Stomach (tissue), 19 donors: ENCODE measurements at places on chromosomes 11 and 22. TPM values are rescaled to one million over a fixed set of nuclear protein-coding genes. Genes with fewer than 3 reads are reported as not detected.

Gene OR52I2
- not detected for polyA plus RNA-seq

DNA sequence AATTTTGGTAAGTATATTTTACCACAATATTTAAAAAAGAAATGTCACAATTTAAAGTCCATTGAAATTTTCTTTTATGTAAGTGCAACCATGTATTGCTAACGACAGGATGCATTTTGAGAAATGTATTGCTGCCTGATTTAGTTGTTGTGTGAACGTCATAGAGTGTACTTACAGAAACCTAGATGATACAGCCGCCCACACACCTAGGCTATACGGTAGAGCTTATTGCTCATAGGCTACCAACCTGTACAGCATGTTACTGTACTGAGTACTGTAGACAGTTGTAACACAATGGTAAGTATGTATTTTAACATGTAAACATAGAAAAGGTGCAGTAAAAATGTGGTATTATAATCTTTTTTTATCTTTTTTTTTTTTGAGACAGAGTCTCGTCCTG lies 48.1 kb downstream of the CBL start:
- peak; percentile 7 for DNase-seq

DNA sequence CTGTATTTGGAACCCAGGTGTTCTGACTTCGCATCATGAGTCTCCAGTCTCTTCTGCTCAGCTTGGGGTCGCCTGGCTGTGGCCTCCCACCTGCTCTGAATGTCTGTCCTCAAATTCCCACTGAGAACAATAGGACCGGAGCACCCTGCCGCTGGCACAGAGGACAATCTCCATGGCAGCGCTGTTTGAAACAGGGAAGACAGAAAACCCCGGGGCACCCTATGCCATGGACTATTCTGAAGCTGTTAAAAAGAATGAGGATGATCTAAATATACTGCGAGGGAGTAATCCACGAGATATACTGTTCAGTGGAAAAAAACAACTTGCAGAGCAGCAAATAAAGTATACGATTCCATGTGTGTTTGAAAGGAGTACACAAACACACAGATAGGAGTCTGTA lies 415.6 kb upstream of the NARS2 start:
- no peak for DNase-seq

Gene PGM2L1
- 0.46 TPM for polyA plus RNA-seq

DNA sequence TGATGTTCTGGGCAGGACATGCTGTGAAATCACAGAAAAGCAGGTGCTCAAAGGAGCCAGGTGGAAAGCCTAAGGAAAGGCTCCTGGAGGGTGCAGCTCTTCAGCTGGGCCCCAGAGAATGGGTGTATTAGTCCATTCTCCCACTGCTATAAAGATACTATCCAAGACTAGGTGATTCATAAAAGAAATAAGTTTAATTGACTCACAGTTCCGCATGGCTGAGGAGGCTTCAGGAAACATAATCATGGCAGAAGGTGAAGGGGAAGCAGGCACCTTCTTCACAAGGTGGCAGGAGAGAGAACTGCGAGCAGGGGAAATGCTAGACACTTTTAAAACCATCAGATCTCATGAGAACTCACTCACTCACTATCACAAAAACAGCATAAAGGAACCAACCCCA lies 43.1 kb upstream of the DEUP1 start:
- no peak for DNase-seq

DNA sequence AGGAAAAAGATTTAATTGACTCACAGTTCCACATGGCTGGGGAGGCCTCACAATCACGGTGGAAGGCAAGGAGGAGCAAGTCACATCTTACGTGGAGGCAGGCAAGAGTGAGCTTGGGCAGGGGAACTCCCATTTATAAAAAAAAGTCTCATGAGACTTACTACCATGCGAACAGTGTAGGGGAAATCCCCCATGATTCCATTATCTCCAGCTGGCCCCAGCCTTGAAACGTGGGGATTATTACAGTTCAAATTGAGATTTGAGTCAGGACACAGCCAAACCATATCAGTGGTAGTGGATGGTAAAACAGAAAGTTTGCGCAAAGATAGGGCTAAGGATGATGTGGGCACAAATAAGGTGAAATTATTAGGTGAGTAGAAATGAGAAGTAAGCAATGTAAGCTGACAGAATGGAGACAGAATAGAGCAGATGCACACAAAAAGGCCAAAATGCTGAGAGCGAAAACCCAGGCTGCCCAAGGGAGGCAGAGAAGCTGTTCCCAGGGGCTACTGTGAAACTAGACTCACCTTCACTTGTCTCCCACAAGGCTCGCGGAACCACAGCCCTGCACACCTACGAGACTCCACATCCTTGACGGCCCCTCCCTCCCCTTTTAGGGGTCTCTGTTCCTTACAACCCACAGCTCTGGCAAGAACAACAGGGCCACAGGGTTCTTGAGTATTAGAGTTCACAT lies 377.6 kb downstream of the CADM1 start:
- no peak for DNase-seq

Gene C11orf42
- not detected for polyA plus RNA-seq

DNA sequence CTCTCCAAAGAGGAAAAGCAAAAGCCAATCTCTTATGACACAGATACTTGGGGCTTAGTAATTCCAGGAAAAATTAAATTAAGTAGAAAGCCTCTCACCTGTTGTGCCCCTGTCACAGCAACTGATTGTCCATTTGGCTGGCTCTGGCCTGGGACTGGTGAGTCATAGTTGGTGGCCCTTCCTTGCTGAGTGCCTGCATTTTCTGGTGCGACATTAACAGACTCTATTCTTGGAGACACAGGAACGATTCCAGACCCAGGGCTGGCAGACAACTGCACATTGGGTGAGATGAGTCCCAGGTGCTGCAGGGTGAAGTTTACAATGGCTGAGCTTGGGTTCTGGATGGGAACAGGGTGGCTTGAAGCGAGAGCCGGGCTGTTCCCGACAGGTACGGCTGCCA lies 15.6 kb downstream of the E2F8 start:
- no peak for DNase-seq

DNA sequence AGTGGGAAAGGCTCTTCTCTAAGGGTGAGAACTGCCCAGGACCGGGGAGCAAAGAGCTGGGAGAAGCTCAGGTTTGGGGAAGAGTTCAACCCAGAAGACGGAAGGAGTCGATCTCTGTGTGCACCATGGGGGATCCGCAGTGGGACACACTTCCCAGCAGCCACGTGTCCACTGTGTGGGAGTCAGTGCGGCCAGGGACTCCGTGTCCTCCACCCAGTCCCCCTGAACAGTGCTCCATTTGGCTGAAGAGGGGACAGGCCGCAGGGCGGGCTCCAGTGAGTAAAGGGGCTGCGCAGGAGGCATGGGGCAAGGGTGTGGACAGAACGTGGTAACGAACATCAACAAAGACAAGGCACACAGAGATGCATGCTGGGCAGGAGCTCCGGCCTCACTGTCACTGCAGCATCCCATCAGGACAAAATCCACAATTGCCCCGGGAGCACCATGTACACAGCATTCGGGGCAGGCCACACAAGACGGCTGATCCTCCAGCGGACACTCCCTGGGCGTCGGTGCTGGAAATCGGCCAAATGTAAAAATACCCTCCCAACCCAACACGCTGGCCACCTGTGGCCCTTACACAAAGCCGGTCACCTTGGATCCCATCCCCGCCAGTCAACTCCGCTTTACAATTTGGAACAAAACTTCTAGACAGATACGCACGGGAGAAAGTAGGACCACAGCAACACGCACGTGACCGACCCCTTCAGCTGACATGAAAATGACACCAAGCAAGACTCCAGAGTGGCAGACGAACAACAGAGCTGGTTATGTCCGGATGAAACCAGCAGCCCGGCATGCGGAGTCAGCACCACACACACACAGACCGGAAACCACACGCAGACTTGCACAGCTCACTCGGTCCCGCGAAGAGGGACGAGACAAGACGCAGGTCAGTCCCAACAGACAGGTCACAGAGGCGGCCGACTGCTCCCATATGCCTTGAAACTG lies 366.8 kb downstream of the SHANK2 start:
- DNase-seq = peak; percentile 77

DNA sequence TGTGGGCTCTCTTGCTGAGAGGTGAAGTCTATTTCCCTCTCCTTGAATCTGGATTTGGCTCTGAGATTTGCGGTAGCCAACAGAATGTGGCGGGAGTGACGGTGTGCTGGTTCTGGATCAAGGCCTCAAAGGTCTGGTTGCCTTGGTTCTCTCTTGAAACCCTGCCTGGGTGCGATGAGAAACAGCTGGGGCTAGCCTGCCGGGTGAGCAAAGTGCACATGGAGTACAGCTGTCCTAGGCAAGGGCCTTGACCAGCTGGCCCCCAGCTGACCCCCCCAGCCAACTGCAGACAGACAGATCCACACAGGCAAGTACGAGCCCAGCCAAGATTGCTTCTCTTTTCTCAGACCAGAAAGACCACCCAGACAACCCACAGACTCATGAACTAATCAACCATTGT lies 10.8 kb downstream of the SUN2 start:
- no peak for DNase-seq

GRCh38 chr11:3969613-3970012 lies 114.1 kb downstream of the STIM1 start:
- DNase-seq = no peak

DNA sequence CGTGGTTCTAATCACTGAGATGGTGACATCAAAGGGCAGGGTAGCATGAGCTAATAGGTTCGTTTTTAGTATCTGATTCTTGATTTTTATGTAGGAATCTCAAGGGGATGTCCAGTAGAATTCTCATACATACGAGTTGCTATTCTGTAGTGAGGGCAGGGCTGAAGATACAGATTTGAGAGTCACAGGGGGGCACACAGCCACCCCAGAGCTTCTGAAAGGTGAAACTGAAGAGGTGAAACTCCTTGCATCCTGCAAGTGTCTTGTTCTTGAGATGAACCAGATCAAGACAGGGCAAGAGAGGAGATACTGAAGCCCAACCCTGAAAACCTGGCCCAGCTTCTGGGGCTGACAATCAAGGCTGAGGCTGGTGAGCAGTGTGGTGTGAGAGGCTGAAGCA lies 35.6 kb upstream of the TMEM123 start:
- DNase-seq = no peak

GRCh38 chr22:47307326-47307725 lies 544.9 kb downstream of the TBC1D22A start:
- DNase-seq = no peak

- no peak for DNase-seq
Measured at GRCh38 chr11:60744114-60744513, 12.6 kb upstream of the MS4A15 start.

DNA sequence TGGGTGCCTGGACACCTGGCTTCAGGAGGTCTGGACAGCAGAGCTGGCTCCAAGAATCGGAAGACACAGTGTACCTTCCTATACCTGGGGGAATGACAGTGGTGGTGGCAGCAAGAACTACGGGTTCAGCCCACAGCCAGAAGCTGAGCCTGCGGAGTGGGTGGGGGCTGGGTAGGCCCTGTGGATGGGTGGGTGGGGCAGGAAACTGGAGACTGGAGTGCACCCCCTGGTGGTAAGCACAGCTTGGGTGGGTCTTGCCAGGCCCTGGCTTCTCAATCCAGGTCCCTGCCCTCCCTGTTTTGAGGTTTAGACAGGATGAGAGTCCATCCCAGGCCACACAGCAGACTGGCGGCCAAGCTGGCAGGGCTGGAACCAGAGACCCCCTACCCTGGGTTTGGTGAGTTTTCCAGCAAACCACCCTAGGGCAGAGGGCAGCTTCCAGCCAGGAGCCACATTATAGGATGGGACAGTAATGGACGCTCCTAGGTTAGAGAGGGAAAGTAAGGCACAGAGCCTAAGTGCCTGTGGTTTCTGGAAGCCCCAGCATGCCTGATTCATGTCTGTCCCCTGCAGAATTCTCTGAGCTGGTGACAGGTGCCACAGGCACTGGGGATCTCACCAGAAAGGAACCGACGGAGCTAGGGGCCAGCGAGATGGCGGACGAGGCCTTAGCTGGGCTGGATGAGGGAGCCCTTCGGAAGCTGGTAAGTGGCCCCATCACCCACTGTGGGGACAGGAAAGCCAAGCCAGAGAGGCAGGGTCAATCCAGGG lies 1.7 kb downstream of the SMTN start:
- DNase-seq = peak; percentile 92

Gene SGSM1
- polyA plus RNA-seq = 0.68 TPM

DNA sequence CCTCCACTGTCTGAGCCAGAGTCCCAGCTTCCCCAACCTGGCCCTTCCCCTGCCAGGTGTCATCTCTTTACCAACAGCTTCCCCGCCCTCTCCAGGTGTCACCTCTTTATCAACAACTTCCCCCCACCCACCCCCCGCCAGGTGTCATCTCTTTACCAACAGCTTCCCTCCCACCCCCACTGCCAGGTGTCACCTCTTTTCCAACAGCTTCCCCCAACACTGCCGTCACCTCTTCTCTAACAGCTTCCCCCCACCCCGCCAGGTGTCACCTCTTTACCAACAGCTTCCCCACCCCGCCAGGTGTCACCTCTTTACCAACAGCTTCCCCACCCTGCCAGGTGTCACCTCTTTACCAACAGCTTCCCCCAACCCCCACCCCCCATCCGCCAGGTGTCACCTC lies 29.8 kb upstream of the TTLL12 start:
- DNase-seq = no peak

Gene GAB4
- not detected for polyA plus RNA-seq

- no peak for DNase-seq
Measured at GRCh38 chr11:2207773-2208621, 36.4 kb upstream of the TH start.

DNA sequence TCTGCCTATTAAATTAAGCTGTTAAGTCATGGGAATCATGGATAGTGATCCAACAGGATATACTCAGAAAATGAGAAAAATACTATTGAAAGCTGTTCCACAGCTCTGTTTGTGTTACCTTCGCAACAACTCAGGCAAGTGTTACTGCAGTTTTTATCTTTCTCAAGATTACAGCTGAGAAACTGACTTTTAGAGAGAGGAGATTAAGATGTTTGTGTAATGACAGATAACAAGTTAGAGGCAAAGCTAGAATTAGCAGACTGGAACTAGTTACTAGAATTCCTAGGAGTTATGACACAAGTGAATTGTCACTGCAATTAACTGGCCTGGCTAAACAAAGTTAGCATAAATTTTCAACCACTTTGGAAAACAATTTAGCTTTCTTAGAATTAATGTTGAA lies 1.6 kb downstream of the SLN start:
- DNase-seq = no peak

Gene MS4A15
- not detected for polyA plus RNA-seq

DNA sequence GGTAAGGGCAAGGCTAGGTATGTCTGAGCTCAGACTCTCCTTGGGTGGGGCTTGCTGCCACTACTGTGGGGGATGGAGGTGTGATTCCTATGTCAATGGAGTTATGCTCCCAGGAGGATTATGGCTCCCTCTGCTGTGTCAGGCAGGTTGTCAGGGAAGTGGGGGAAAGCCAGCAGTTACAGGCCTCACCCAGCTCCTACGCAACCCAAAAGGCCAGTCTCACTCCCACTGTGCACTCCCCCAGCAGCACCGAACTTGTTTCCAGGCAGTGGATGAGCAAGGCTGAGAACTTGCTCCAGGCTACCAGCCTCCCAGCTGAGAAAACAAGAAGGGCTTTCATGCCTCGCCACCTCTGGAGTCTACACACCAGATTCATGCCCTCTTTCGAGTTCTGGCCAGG lies 18.2 kb downstream of the C11orf91 start:
- DNase-seq = peak; percentile 25

GRCh38 chr11:47101406-47101805 lies 75.3 kb downstream of the ARFGAP2 start:
- no peak for DNase-seq

- DNase-seq = no peak
Measured at GRCh38 chr11:35387111-35387982, 32.0 kb downstream of the SLC1A2 start.
